Stomach (tissue), 19 donors: ENCODE measurements at places on chromosomes 16 and 17.

GRCh38 chr16:1960665-1961630 is 1.6 kb downstream of the NDUFB10 start:
- H3K4me1 ChIP-seq, result peaks cover 49% of the 10 kb centered on the region
- no peaks in the 10 kb centered on the region for H3K27me3 ChIP-seq
- no peak for DNase-seq
- peak overlapping the region; percentile 63 for H3K4me3 ChIP-seq

- H3K4me1 ChIP-seq, result no peaks in the 10 kb centered on the region
- H3K36me3 ChIP-seq, result no peaks in the 10 kb centered on the region
- H3K27ac ChIP-seq, result no peak overlapping the region
- H3K4me3 ChIP-seq, result no peak overlapping the region
- DNase-seq, result no peak
Observed at GRCh38 chr16:15544405-15544804, 98.5 kb downstream of the MARF1 start.

DNA sequence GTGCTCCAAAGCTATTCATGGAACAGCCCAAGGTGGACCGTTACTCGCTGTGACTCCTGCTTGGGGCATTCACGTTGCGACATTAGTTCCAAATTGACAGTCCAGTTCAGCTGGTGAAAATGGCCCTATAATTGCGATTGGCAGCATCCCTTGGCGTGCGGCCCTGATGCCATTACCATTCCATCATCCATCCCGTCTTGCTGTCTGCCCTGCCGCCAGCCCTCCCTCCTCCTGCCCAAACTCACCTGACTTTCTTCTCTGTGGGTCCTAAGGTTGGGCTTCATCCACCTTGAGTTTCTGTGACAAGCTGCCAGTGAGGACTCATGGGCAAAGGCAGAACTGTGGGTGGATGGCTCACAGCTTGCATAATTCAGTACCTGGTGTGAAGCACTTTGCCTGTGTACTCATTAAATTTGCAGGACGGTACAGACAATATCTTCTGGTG is 104.6 kb downstream of the RPTOR start:
- no peak overlapping the region for H3K27ac ChIP-seq
- no peaks in the 10 kb centered on the region for H3K27me3 ChIP-seq
- H3K4me1 ChIP-seq, result peaks cover 13% of the 10 kb centered on the region
- H3K4me3 ChIP-seq, result no peak overlapping the region
- H3K36me3 ChIP-seq, result no peaks in the 10 kb centered on the region
- no peak for DNase-seq

DNA sequence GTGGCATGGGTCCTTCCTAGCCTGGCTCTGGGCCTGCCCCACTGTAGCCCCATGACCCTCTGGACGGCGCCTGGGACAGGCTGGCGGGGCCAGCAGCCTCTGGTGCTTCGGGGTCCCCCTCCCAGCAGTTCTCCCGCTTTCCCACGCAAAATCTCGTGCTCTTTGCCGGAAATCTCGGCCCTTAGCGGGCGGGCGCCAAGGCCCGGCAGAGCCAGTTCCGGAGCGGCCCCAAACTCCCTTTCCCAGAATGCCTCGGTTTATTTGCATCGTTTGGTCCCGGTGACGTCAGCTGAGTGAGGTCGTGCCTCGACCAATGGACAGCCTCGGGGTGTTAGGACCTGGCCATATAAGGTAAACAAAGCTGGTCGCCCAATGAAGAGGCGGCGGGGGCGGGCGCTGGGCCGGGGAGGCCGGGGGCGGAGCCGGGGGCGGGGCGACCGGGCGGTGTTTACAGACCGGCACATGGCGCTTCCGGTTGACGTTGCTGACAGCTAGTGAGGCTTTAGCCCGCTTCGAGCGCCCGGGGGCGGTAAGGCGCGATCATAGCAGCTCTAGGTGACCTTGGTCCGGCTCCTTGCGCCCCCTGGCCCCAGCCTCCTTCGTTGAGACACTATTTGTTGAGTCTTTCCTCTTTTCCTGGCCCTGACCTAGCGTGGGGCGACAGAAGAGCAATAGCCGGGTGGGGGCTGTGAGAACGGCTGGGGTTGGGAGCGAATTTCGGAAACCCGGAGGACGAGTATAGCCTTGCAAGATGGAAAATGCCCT is 1.5 kb upstream of the UBALD1 start:
- peaks cover 3% of the 10 kb centered on the region for H3K36me3 ChIP-seq
- H3K4me1 ChIP-seq, result peaks cover 68% of the 10 kb centered on the region
- peak overlapping the region; percentile 99 for H3K4me3 ChIP-seq
- H3K27ac ChIP-seq, result peak overlapping the region; percentile 99

DNA sequence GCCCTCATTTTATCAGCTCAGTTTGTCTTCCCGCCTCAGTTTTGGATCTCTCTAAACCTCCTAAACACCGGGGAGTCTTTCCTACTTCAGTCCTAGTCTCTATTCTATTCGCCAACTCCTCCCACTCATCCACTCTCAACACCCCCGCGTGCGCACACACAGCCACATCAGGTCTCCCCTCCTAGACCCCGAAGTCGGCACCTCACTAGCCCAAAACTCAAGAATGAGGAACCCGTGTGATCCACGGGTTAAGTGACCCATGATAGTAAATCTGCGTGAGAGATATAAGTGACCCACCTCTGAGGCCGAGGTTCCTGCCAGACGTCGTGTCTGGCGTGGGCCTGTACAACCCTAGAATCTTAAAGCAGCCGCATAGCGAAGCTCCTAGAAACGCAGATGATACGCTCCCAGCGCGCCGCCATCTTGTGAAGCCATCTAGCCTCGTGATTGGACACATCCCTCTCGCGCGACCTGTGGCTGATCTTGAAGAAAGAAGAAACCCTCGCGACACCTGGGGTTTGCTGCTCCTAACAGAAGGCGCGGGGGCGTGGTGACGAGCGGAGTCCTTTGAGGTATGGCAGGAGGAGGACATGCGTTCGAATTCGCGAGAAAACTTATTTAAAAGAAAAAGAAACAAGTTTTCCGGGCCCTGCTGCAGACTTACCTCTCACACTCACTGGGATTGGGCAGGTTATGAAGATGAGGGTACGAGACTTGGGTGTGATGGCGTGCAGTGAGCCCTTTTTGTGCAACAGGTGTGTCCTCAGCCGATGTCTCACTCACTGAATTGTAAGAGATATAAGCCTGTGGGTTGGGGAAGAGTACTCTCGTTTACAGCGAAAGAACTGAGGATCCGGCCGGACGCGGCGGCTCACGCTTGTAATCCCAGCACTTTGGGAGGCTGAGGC is at the start of gene METTL16:
Gene METTL16, minus strand, starts transcription at position 427 of the 908 bp plus-strand sequence. CDS start 9,557 bp downstream, outside the sequence.
- H3K36me3 ChIP-seq, result no peaks in the 10 kb centered on the region
- no peaks in the 10 kb centered on the region for H3K27me3 ChIP-seq
- peak; percentile 98 for DNase-seq
- H3K27ac ChIP-seq, result peak within 1 kb of the TSS; percentile 94
- peak within 1 kb of the TSS; percentile 72 for H3K4me3 ChIP-seq
